GDM1 (cell line): ENCODE measurements at places on chromosomes 5 and 9.
A peak's percentile ranks its signal among the peaks of the same experiment; 100 is the strongest.

GRCh38 chr5:159400476-159400875 lies 70.2 kb upstream of the IL12B start:
- DNase-seq: no peak

- no peak for DNase-seq
Measured at GRCh38 chr9:98368366-98369065, 113.1 kb upstream of the TBC1D2 start.

DNA sequence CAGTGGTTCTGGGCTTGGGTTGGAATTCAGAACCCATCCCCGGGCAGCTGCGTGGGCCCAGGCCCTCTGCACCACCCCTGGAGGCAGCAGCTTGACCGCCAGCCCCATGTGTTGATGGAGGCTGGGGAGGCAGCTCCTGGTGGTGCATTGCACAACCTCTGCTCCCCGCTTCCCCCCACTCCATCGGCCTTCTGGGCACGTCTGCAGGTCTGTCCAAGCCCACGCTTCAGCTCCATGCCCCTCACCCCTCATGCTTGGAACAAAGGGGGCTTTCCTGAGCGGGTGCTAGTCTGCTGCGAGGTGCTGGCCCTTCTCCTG lies 1.4 kb downstream of the NCS1 start:
- no peak for DNase-seq

GRCh38 chr9:129483415-129484351 lies 137.2 kb downstream of the C9orf50 start:
- DNase-seq: no peak

GRCh38 chr5:148841519-148841918 lies 15.1 kb downstream of the ADRB2 start:
- DNase-seq: no peak

GRCh38 chr9:14323083-14323971 lies 9.4 kb upstream of the NFIB start:
- no peak for DNase-seq

GRCh38 chr9:86891886-86892437 lies 55.3 kb downstream of the GAS1 start:
- no peak for DNase-seq

DNA sequence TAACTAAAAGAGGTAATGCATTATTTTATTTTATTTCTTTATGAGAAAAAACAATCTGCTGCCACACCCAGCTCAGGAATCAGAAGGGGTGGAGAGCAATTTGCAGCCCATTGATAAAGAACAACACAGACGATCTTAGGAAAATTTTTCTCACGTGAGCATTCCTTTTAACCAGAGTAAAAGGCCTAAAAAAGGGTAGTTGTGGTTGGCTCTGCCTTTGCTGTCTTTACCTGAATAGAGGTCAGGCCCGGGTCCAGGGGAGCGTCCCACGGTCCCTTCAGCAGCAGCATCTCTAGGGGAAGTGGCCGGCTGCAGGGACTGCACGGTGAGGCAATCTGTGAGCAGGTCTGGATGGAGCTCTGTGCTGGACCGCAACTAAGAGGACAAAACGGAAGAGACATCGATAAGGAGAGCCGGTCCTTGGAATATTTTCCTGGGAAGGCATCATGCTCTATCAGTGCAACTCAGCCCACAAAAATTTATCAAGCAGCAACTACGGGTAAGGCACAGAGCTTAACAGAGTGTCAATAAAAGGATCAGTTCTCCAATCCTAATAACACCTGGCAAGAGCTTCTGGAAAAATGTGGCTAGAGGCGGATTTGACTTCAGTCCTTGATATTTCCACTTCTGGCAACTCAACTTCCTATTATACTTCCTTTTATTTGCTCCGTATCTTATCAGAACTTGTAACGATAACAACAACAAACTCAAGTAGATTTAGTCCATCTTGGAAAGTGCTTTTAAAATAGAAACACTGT lies 372.8 kb upstream of the RFX3 start:
- DNase-seq: no peak

DNA sequence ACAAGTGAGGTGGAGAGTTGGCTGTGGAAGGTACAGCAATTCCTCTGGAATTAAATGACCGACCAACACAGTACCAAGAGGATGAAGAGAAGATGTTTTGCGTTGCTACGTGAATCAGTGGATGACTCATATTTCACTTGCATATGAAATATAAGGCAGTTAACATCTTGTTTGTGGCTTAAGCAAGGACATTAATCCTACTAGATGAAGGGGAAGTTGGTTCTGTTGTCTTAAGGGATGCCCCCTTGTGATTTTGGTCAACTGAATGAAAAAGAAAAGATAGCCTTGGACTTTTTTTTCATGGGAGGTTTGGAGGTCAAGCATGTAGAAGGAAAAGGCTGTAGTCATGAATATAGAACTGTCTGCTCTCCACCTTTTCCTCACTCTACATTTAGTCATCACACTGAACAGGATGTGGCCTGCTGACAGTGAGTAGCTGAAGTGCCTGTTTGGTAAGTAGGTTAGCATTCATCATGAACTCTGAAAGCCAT lies 33.9 kb downstream of the VLDLR start:
- DNase-seq: peak; percentile 36

- peak; percentile 67 for DNase-seq
Measured at GRCh38 chr9:114930056-114930812, at the start of gene TNFSF8. TSS of gene TNFSF8 (minus strand) at chr9:114930591. CDS start at chr9:114930303, 288 bp downstream.

- DNase-seq: no peak
Measured at GRCh38 chr9:135479469-135480052, at the start of gene PPP1R26. TSS of gene PPP1R26 (plus strand) at chr9:135479782. CDS start at chr9:135484511, 4,729 bp downstream.

GRCh38 chr9:103545260-103545659 lies 548.8 kb upstream of the SMC2 start:
- DNase-seq: no peak
